Left lobe of liver (tissue), 2 donors: ENCODE measurements at places on chromosomes 11 and 22.

- no peak for DNase-seq
These were observed 113.5 kb downstream of the FBXO7 start for GRCh38 chr22:32588063-32588462.

- DNase-seq: no peak
These were observed 718.8 kb upstream of the ARHGAP42 start for GRCh38 chr11:99968336-99968735.

- DNase-seq: no peak
These were observed 41.4 kb upstream of the CREB3L1 start for GRCh38 chr11:46235777-46236688.

- DNase-seq: peak; percentile 44
These were observed at the start of gene TENM4 for GRCh38 chr11:79440571-79441460. Gene TENM4 (minus strand): TSS chr11:79441030. CDS start chr11:79069944, 371,086 bp downstream.

GRCh38 chr11:102391549-102392237 is 44.7 kb downstream of the BIRC2 start:
- no peak for DNase-seq

GRCh38 chr11:94125407-94126115 is 3.1 kb upstream of the PANX1 start:
- DNase-seq: no peak

DNA sequence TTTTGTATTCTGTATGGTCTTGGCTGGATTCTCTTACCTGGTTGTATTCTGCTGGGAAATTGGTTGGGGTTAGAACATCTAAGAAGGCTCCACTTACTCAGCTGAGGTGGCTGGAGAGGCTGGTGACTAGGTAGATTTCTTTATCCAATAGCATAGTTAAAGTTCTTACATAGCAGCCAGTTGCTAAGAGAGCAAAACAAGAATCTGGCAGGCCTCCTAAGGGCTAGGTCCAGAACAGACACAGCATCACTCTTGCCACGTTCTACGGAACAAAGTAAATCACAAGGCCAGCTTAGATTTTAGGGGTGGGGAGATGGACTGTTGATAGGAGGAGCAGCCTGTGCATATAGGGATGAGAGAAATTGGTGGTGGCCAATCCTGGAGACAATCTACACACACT is 141.3 kb upstream of the CCDC90B start:
- DNase-seq: no peak

GRCh38 chr22:40493441-40493840 is 123.0 kb downstream of the SGSM3 start:
- no peak for DNase-seq

GRCh38 chr11:19365743-19366410 is 125.1 kb upstream of the E2F8 start:
- DNase-seq: no peak

DNA sequence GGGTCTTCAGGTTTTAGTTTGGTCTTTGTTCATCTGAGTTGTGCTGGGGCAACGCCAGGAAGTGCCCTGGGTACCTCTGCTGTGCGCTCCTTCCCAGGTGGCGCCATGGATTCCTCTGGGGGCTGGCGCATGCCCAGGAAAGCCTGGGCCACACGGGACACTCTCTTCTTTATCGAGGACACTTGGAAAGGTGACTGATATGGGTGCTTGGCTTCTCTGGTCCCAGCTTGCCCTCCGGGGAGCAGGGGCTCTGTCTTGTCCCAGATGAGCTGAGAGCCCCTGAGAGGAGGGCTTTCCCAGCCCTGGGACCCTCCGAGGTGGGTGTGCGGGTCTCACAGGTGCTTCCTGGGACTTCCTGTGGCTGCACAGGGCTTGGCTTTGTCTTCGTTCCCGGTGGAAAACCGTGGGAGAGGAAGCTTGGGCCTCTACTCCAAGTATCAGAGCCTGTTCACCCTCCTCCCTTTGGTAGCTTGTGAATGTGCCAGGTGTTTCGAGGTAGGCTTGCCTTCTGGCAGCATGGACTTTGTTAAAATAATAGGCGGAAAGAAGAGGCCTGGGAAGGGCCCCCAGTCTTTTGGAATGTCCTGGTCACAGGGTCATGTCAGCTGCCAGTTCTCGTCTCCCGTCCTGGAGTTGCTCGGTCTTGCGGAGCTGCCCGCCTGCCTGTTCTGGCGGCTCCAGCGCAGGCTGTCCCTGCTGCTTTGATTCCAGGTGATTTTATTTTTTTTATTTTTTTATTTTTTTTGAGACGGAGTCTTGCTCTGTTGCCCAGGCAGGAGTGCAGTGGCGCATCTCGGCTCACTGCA is 10.1 kb upstream of the NEAT1 start:
- no peak for DNase-seq

DNA sequence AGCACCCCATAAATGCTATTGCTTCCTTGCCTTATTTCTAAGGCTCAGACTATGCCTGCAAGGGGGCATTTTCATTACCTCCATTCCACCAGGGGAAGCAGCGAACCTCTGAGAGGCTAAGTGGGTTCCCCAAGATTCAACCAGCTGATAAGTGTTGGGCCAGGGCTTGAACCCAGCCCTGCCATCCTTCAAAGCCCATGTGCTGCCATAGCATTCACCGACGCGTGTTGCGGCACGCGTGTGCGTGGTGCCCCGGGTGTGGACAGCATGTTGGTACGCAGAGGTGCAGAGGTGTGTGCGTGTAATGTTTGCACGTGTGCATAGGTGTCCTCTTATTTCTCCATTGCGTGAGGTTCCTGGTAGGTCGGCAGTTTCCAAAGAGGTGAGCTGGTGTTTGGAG is 66.0 kb upstream of the PPARA start:
- DNase-seq: no peak

DNA sequence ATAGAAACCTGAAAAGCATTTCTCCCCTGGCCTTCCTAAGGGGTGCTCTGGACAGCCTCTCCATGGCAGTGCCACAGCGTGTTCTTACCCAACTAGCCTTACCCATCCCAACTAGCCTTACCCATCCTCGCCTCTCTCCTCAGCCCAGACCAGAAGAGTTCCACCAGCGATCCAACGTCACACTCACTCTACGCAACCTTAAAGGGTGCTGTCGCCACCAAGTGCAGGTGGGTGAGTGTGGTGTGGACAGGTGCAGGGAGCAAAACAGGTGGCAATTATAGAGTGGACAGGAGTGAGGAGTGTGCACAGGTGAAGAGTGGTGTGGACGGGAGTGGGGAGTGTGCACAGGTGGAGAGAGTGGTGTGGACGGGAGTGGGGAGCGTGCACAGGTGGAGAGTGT is 17.8 kb downstream of the TMEM121B start:
- no peak for DNase-seq

DNA sequence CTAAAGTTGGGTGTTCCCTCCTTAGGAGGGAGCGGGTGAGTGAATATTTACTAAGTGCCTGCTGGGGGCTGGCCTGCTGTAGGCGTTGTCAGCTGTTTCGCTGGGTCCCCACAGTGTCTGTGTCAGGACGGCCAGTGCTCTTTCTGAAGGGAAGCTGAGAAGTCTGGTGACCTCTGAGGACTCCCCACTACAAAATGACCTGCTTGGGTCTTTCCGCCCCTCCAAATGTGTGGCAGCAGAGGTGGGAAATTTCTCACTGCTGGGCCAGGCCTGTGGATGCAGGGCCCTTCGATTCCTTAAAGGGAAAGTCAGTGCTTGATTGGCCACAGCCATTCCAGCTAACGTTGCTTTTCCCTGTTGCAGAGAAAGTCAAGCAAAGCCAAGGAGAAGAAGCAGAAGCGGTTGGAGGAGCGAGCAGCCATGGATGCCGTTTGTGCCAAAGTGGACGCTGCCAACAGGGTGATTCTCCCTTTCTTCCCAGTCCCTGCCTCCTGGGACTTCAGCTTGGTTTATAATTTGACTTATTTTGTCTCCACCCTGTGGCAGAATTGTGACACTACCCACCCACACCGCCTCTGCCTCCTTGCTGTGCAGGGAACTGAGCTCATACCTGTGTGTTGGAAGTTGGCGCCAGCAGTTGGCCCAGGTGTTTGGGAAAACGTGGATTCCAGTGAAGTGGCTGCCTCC is 6.8 kb downstream of the NAA40 start:
- peak; percentile 76 for DNase-seq

- DNase-seq: no peak
These were observed 60.3 kb downstream of the SYTL2 start for GRCh38 chr11:85750646-85751045.

DNA sequence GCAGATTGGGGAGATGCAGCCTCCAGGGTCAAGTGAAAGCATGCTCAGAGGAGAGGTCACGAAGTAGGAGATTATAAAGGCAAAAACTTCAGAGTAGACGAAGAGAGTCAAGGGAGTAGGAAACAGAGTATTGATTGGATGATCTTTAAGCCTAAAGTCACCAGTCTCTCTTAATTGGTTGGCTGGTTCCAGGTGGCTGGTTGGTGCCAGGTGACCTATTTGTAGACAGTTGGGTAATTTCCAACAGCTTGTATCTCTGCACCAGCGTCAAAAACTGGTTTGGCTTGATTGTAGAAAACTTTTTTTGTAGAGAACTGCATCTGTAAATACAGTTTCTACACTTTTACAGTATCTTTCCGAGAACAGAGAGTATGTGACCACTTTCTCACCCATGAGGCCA is 75.7 kb upstream of the CCDC90B start:
- no peak for DNase-seq

DNA sequence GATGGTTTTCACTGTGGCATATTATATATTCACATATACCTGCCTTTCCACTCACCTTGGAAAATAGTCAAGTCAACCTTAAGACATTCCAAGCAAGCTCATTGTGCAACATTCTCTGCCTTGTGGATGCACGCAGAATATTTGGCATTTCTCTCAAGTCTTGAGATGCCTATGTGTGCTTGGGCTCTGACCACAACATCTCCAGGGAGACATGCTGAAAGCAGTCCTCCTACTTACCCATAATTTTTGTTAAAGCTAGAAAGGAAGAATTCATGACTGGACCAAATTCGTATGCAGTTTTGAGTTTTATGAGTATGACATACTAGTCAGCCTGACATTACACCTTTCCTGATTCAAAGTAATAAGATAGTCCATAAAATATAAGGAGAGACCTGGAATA is 684.0 kb downstream of the OPCML start:
- no peak for DNase-seq

DNA sequence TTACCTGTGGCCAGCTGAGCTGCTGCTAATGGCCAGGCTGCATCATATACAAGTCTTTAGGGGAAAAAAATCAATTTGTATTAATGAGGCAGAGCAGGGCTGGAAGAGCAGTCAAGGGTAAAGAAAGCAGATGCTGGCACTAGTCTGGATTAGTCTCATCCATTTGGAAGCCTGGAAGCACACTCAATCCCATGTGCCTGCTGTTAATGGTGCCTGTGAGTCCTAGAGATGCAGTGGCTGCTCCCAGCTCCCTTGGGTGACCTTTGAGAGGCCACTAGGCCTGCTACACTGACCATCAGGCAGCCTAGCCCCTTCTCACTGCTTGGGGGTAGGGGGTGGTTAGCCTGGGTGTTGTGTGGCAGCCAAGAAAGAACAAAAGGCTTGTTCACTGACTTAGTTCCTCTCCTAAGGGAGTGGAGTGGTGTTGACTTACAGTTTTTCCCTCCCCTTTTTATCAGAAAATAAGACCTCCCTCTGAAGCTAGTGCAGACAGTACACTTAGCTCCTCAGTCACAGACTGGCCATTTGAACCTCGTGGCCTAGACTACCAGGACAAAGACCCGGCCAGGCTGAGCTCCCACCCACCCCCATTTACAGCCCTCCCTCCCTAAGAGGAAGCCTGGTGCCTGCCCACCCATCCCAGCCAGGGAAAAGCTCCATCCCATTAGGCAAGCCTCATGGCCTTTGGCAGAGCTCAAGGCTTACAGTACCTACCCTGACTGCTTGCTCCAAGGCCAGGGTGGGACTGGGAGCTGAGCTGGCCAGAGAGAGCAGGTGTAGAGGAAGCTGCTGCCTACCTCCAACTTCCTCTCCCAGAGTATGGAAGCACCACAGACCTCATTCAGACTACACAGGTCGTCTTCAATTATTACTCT is 7.8 kb downstream of the PIK3IP1 start:
- DNase-seq: no peak

GRCh38 chr22:49826603-49827270 is 936 bp downstream of the BRD1 start:
- DNase-seq: peak; percentile 62

GRCh38 chr22:19196841-19197612 is 18.5 kb upstream of the SLC25A1 start:
- DNase-seq: no peak

- DNase-seq: no peak
These were observed 3.0 kb downstream of the PNPLA2 start for GRCh38 chr11:821512-822371.

GRCh38 chr11:110065189-110065588 is 28.0 kb upstream of the ZC3H12C start:
- no peak for DNase-seq

DNA sequence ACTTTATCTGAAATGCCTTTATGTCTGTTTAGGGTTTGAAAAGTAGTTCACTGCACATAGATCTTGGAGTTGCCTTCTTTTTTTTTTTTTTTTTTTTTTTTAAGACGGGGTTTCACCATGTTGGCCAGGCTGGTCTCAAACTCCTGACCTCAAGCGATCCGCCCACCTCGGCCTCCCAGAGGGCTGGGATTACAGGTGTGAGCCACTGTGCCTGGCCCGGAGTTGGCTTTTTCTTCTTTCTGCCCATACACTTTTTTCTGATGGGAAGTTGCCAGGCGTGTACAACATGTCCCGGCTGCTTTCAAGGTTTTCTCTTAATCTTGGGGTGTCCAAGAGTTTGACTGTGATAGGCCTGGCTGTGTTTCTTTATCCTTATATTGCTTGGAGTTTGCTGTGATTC is 12.9 kb upstream of the GNB1L start:
- DNase-seq: no peak

- DNase-seq: no peak
These were observed 31.7 kb upstream of the ABCC8 start for GRCh38 chr11:17508306-17508705.

DNA sequence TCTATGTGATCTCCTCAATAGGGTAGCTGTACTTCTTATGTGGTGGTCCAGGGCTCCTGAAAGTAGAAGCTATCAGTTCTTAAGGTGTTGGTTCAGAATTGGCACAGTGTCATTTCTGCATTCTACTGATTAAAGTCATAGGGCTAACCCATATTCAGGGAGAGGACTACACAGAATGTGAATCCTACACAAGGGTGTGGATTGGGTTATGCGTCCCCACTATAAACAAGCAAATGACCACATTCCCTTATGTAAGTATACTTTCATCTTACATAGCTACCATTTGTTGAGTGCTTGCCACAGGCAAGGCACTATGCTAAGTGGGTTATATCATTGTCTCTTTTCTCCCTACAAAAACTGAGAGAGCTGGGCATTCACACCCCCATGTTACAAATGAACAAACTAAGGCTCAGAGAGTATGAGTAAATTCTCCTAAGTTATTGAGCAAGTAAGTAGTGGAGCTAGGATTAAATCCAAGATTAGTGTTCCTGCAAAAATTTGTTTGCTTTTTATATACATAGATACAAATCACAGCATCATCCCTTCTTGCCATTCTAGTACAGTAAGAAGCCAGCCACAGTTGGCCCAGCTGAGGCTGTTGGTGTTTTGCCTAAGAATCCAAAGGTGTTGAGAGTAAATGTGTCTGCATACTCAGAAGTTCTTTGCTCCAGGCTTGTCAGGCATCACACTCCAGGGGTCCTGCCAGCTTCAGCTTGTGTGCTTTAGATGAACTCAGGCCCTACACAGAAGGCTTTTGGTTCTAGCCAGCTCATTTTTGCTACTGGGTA is 157.8 kb downstream of the KIF18A start:
- no peak for DNase-seq

- peak; percentile 44 for DNase-seq
These were observed 74.4 kb upstream of the PPARA start for GRCh38 chr22:46075764-46076531.

- no peak for DNase-seq
These were observed 11.3 kb upstream of the APOL4 start for GRCh38 chr22:36212901-36213300.

- DNase-seq: no peak
These were observed 48.4 kb upstream of the WEE1 start for GRCh38 chr11:9525116-9525515.
